Iris pigment epithelial cell (primary cell): ENCODE measurements at places on chromosomes 2 and 18.

GRCh38 chr18:62766266-62766665 lies 50.9 kb downstream of the PHLPP1 start:
- no peak for DNase-seq

GRCh38 chr2:128315829-128316776 lies 2.6 kb downstream of the HS6ST1 start:
- DNase-seq, result peak; percentile 52

DNA sequence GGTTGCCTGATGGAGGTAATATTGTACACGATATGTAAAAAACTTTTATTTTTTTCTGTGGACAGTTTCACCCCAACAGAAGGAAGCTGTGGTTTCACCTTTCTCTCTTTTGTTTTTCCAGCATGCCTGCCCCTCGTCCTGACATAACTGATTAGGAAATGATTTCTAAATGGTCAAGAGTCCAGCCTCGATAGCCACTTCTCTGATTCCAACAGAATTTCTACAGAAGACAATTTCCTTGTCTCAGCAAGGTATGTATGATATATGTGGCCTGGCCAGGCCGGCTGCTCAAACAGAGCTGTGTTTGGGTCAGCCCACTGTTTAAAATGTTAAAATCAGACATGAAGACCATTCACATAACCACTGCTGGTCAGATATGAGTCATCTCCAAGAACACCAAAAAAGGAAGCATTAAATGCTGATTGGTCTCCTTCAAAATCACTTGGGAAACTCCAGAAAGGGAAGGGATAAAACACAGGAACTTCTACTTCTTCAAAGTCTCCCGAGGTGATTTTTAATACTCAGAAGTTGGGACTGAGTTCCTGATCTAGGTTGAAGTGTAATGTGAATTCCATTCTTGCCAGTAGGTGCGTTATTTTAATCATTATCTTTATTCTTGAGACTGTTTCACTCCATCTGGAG lies 22.3 kb downstream of the ATP8B1 start:
- DNase-seq, result peak; percentile 88

- DNase-seq, result peak; percentile 96
Observed at GRCh38 chr2:179106676-179107428, 56.9 kb upstream of the CCDC141 start.

DNA sequence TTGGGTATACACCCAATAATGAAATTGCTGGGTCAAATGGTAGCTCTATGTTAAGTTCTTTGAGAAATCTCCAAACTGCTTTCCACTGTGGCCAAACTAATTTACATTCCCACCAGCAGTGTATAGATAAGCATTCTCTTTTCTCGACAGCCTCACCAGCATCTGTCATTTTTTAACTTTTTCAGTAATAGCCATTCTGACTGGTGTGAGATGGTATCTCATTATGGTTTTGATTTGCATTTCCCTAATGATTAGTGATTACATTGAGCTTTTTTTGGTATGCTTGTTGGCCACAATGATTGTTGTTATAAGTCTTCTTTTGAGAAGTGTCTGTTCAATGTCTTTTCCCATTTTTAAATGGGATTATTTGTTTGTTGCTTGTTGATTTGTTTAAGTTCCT lies 50.4 kb upstream of the EPAS1 start:
- no peak for DNase-seq
